ENCODE measurements at places on chromosomes 16 and 17.
A peak's percentile ranks its signal among the peaks of the same experiment; 100 is the strongest.

GRCh38 chr16:23947838-23948237 lies 112.1 kb downstream of the PRKCB start:
- H3K27ac ChIP-seq = no peak overlapping the region
- no peaks in the 10 kb centered on the region for H3K4me1 ChIP-seq
- DNase-seq = no peak

- peaks cover 100% of the 10 kb centered on the region for H3K27me3 ChIP-seq
- peak overlapping the region; percentile 48 for H3K4me3 ChIP-seq
- no peaks in the 10 kb centered on the region for H3K36me3 ChIP-seq
- DNase-seq = no peak
These were observed 4.1 kb upstream of the SALL1 start for GRCh38 chr16:51155199-51155607.

GRCh38 chr16:27179500-27180072 lies 23.7 kb upstream of the KDM8 start:
- H3K27ac ChIP-seq = no peak overlapping the region
- H3K36me3 ChIP-seq = no peaks in the 10 kb centered on the region
- no peaks in the 10 kb centered on the region for H3K27me3 ChIP-seq
- H3K4me3 ChIP-seq = no peak overlapping the region

- H3K4me1 ChIP-seq = no peaks in the 10 kb centered on the region
- H3K4me3 ChIP-seq = no peak overlapping the region
These were observed 62.4 kb downstream of the STX8 start for GRCh38 chr17:9513266-9513665.

DNA sequence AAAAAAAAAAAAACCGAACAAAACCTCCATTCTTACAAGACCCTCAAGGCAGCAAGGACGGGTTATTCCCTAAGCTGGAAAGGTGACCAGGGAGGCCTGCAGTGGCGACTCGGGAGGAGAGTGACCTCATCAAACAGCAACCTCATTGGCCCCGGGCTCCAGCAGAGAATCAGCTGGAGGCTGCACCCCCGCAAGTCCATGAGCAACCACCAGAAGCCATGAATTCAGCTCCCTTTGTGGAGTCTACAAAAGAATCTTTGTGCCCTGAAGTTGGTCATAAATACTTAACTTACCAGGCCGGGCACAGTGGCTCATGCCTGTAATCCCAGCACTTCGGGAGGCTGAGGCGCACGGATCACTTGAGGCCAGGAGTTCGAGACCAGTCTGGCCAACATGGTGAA lies 80.9 kb upstream of the CREBBP start:
- no peaks in the 10 kb centered on the region for H3K27me3 ChIP-seq
- H3K36me3 ChIP-seq = peaks cover 17% of the 10 kb centered on the region
- peaks cover 53% of the 10 kb centered on the region for H3K4me1 ChIP-seq
- peak overlapping the region; percentile 81 for H3K27ac ChIP-seq
- peak overlapping the region; percentile 56 for H3K4me3 ChIP-seq
- no peak for DNase-seq

DNA sequence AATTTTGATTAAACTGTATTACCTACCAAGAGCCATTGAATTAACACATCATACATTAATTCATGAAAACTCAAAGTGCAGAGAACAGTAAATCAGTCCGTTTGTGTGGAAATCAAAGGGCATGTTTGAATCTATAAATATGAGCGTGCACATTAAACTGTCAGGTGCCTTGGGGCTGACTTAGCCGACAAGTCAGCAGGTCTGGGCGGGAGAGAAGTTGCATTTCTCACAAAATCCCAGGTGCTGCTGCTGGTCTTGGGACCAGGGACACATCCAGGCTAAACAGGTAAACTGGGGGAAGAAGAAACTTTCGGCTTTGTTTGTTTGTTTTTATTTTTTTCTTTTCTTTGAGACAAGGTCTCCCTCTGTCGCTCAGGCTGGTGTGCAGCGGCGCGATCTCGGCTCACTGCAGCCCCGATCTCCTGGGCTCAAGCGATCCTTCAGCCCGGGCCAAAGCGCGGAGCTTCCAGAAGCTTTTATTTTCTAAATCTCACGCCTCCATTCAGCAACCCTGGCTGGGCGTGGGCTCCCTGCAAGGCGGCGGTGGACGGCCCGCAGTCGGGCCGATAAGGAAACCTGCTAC lies 213.9 kb downstream of the MRTFB start:
- peak; percentile 54 for DNase-seq
- no peaks in the 10 kb centered on the region for H3K36me3 ChIP-seq
- peaks cover 21% of the 10 kb centered on the region for H3K4me1 ChIP-seq

DNA sequence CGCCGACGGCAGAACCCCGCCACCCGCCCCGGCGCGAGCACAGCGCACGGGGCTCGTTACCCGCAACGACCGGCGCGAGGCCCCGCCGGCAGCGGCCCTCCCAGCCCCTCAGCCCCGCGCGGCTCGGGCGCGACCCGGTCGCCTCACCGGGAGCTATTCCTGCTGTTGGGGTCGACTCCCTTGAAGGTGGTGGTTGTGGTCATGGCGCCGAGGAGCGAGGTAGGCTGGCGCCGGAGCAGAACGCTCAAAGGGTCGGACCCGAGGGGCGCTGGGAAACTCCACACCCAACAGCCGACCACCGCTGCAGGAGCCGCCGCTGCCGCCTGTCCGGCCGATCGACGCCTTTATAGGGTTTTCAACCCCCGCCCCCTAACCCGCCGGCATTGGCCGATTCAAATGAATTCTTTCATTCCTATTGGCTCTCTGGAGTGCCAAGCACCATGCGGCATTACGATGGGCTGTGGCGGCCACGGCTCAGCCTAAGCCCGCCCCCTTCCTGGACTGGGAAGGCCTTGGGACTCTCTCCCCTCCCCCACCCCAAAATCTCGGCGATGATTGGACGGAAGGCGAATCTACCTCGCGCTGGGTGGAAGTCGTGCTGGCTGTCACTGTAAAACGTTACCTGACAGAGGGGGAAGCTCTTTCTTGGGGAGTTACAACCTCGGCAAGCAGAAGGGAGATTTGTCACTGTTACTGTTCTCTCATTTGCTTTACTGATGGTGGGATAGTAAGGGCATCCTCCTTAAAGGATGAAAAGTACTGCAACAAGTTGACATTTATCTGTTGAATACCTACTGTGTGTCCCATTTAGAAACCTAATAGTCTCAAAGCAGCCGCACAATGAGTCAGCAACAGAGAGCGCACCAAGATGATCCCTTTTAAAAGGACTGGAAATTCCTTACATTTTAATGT lies at the start of gene JPT1:
Gene JPT1 (minus strand): TSS at position 318 of the 912 bp plus-strand sequence. CDS start 115 bp downstream, at position 203.
- peak; percentile 98 for DNase-seq
- no peaks in the 10 kb centered on the region for H3K36me3 ChIP-seq
- peaks cover 22% of the 10 kb centered on the region for H3K4me1 ChIP-seq
- H3K27ac ChIP-seq = peak within 1 kb of the TSS; percentile 80
- H3K27me3 ChIP-seq = no peaks in the 10 kb centered on the region
- H3K4me3 ChIP-seq = peak within 1 kb of the TSS; percentile 75

GRCh38 chr16:1381612-1382406 lies 30.1 kb downstream of the GNPTG start:
- no peak for DNase-seq
- H3K27ac ChIP-seq = no peak overlapping the region
- H3K4me1 ChIP-seq = peaks cover 20% of the 10 kb centered on the region
- H3K4me3 ChIP-seq = no peak overlapping the region
- H3K36me3 ChIP-seq = peaks cover 30% of the 10 kb centered on the region
- H3K27me3 ChIP-seq = no peaks in the 10 kb centered on the region
